ENCODE measurements at places on chromosomes 2 and 18.

GRCh38 chr2:18505703-18506341, 54.6 kb downstream of the RDH14 start:
- DNase-seq: no peak

DNA sequence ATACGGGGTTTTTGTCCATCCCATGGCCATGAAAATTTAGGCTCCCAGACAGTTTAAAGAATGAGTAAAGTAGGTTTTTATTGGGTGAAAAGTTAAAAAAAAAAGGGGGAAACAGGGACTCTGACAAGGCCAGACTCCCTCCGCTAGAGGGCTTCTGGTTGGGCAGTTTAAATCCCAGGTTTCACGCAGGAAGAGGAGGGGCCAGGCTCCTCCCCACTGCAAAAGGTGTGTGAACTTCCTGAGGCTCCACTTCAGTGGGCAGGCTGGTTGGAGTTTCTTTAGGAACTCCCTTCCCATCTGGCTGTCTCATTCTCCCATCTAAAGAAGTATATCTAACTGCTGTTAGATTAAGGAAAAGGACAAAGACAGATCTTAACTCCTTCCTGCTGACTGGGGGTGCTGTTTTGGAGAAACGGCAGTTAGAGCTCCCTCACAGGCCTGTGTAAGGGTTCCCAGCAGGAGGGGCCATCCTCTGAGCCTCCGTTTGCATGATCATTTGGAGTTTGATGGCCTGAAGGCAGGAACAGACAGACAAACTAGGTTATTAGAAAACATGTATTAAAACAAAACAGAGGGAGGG, 1160.7 kb downstream of the CNTNAP5 start:
- no peak for DNase-seq

DNA sequence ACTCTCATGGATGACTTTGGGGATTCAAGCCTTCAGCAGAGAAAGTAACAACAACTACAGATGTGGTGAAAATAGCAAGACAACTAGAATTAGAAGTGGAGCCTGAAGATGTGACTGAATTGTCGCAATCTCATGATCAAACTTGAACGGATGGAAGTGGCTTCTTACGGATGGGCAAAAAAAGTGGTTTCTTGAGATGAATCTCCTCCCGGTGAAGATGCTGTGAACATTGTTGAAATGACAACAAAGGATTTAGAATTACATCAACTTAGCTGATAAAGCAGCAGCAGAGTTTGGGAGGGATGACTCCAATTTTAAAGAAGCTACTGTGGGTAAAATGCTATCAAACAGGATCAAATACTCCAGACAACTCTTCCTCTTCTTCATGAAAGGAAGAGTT, 43.1 kb downstream of the AAK1 start:
- DNase-seq: no peak

GRCh38 chr18:64402636-64403035, 253.7 kb upstream of the LINC00305 start:
- DNase-seq: no peak

DNA sequence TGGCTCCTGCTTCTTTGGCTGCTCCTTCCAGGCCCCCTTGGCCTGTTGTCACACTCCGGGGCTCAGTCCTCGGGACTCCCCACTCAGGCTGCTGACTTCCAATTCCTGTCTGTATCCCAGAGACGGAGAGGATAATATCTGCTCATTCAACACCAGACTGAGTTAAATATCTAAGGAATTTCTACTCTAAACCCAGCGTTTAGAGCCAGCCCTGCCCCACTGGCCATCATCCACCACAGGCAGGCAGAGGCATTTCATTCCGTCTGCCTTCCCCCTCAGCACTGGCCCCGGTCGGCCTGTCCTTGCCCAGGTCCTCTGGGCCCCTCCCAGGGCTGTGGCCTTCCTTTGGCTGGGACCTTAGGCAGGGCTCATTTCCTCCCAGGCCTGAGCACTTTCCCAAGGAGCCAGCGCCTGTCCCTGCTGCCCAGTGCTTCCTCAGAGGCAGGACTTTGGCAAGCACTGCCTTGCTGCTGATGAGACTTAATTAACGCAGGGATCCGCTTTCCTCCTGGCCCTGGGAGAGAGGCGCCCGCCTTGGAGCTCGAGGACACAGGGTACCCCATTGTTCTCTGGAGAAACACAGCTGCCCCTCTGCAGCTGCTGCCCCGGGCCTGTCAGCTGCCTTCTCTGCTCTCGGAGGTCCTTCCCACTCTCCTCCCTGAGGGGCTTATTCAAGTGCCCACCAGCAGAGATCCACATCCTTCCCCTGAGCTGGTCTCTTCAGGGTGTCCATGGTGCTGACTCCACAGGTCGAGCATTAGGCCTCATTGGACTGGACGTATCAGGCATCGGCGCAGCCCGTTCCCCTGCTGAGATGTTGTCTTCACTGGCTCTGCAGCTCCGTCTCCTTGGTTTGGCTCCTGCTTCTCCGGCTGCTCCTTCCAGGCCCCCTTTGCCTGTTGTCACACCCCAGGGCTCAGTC, 42.8 kb downstream of the ATOH8 start:
- peak; percentile 85 for DNase-seq

DNA sequence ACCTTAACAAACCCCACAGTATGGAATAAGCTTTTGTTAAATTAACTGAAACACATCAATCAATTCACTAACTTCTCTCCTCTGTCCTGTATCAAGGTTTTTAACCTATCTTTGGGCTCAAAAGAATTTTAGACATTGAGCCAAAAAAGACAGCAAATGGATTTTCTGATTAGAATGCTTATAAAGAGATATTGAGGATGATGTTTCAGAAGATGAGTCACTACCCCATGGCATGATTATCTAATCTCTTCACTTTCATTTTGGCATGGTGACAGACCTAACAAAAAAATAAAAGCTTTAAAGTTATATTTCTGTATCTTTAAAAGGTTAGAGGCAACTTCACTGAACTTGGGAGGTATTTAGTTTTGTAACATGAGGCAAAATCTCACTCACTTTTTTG, 55.5 kb downstream of the SGPP2 start:
- no peak for DNase-seq

- no peak for DNase-seq
Measured at GRCh38 chr2:8542381-8543059, 139.3 kb upstream of the ID2 start.

DNA sequence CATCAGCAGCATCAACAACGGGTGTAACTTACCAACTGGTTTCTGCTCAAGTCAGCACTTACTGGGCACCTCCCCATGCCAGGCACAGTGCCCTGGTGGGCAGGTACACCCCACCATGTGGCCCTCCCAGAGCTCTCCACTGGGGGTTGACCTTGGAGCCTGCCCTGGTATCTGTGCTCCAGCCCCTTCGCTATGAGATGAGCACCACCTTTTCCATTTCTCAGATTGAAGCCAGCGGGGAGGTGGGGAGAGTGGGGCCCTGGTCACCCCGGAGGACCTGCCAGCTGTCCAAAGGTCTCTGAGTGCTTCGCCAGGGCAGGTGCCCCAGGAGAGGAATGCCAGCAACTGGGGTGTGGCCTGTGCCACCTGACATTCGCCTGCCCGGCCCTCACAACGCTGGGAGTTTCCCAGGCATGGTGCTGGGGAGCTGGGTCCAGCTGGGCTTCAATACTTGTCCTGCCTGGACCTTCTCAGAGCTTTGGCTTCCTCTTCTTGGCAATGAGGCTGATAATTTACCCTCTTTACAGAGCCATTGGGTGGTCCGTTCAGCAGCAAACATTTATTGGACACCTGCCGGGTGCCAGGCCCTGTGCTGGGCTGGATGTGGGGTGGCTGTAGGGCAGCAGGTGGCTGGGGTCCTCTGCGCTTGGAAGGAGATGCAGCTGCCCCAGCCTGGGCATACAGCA, 5.9 kb upstream of the ZAP70 start:
- no peak for DNase-seq

GRCh38 chr18:56921896-56922480, 224.9 kb upstream of the BOD1L2 start:
- no peak for DNase-seq

- DNase-seq: no peak
Measured at GRCh38 chr2:132632000-132632649, 37.9 kb downstream of the LYPD1 start.

GRCh38 chr18:9683418-9684396, 24.4 kb upstream of the RAB31 start:
- no peak for DNase-seq

- DNase-seq: no peak
Measured at GRCh38 chr2:112737542-112738232, 16.9 kb downstream of the NT5DC4 start.

DNA sequence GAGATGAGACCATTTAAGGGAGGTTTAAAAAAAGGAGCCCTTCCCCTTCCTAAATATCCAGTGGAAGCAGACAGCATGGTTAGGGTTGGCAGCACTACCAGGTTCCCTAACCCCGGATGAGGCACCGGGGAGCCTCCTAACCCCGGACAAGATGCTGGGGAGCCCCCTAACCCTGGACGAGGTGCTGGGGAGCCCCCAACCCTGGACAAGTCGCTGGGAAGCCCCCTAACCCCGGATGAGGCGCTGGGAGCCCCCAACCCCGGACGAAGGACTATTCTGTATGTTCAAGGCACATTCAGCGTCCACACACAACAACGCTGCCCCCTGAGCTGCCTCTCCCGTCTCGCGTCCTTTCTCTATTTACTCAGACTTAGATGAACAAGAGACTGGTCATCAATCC, 51.9 kb downstream of the ANKMY1 start:
- no peak for DNase-seq

DNA sequence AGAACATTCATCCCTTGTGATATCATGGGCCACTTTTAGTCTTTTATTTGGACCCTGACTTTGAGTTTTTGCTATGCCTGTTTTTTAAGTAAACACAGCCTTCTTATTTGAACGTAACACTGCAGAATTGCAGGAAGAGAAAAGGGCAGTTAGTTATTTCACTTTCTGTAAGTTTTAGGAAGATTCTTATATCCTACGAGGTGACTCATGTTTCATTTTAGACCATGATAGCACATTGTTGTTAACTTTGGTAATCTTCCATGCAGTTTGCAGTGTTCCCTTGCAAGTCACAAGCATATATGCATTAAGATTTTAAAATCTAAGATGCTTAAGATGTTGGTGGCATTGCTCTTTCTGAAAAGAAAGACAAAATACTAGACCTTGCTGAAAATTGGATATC, 128.6 kb upstream of the EPC2 start:
- DNase-seq: no peak

DNA sequence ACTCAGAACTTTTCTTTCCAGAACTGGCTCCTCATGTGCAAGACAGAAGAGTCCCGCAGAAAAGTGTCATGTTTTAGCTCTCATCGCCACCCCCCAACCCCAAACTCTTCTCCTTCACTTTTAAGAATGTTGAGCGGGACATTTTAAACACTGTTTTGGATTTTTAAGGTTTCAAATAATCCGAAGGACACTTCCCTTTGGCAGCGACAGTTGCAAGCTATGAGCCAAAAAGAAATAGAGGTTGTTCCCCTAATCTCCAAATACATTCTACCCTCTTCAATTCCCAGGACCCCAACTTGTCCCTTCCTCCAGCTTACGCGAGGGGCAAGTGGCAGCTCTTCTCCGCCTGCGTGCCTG, 678 bp upstream of the UBE2E3 start:
- no peak for DNase-seq

GRCh38 chr2:64947885-64948284, 41.3 kb upstream of the SLC1A4 start:
- no peak for DNase-seq

- DNase-seq: peak; percentile 68
Measured at GRCh38 chr2:176589825-176590440, 320.7 kb downstream of the MTX2 start.

DNA sequence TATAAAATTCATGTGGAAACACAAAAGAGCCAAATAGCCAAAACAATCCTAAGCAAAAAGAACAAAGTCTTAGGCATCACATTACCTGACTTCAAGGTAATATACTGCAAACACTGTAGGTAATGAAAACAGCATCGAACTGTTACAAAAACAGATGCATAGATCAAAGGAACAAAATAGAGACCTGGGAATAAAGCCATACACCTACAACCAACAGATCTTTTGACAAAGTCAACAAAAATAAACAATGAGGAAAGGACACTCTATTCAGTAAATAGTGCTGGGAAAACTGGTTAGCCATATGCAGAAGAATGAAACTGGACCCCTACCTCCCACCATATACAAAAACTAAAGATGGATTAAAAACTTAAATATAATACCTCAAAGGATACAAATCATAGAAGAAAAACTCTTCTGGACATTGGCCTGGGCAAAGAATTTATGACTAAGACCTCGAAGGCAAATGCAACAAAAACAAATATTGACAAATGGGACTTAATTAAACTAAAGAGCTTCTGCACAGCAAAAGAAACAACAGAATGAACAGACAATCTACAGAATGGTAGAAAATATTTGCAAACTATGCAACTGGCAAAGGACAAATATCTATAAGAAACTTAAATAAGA, 218.0 kb downstream of the PHLPP1 start:
- DNase-seq: no peak

GRCh38 chr18:58605027-58606020, 23.6 kb downstream of the ALPK2 start:
- no peak for DNase-seq

- no peak for DNase-seq
Measured at GRCh38 chr2:159939946-159940345, 122.5 kb downstream of the PLA2R1 start.

- DNase-seq: no peak
Measured at GRCh38 chr2:222884805-222885424, 24.1 kb downstream of the ACSL3 start.

DNA sequence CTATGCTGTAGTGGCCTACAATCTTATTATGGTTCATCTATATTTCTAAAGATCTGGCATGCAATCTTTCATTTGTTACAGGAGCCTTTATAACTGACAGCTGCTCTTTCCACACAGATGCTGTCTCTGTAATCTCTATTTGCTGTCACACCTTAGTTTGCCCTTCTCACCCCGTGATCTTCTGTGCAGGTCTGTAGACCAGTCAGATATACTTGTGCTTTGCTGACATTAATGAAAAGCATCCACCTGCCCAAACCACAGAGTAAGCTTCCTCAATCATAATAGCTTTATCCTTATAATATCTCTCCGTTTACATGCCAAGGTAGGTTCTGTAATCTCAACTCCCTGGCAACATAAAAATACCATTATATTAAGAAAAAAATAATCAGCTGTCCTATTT, 122.4 kb downstream of the GRB14 start:
- no peak for DNase-seq

- DNase-seq: no peak
Measured at GRCh38 chr2:223736488-223736887, 100.9 kb downstream of the AP1S3 start.

DNA sequence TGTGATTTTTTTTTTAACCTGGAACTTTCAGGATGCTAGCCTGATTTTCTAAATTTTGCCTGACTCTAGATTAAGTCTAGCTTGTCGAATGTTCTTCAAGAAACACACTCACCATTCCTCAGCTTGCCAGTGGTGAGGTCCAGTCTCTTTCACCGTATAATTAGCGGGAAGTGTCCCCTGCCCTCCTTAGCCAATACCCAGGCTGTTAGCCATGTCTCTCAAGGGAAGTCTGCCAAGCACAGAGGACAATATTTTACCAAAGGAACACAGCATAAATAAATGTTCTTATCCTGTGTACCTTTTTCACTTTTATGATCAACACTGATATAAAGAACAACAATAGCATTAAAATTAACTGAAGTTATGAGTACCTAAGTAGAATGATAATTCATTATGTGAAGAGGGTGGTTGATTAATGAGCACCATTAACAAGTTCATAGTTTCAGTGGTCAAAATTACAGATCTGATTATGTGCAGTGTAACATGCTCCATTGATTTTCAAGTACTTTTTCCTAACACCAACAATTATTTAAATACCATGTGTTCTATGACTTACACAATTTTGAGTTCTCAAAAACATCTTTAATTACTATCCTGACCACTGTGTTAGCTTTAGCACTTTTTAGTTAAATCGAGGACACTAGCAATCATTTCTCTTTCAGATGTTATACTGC, 445.8 kb upstream of the RAB12 start:
- no peak for DNase-seq
